SK-MEL-5 (cell line): ENCODE measurements at places on chromosomes 1 and 21.

DNA sequence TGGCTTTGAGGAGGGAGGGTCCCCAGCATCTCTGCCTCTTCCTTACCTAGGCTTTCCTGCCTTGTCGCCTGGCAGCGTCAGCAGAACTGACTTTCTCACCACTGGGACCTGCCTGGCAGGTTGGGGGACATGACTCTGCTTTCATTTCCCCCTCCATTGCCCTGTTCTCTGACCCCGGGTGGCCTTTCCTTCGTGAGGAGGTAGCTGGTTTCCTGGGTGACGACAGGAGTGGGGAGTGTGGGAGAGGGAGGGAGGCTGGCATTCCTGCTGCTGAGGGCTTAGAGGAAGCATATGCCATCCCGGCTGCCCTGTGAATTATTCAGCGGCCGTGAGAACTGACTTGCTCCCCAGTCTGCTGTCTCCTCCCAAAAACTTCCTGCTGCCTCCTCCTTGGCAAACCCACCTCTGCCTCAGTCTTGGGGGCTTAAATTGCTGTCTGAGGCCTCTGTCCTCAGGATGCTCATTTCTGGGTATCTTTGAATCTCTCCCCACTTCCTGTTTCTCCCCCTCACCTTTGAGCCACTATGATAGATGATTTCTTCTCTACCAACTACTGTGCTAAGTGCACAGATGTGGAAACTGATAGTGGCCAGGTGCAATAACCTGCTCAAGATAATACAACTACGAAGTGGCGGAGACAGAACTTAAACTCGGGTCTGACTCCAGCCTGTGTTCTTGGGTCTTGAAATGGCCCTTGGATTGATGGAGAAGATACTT, 182.0 kb upstream of the CSF3R start:
- DNase-seq, result no peak

GRCh38 chr1:54287176-54287650, 87.2 kb downstream of the MRPL37 start:
- DNase-seq, result peak; percentile 77

DNA sequence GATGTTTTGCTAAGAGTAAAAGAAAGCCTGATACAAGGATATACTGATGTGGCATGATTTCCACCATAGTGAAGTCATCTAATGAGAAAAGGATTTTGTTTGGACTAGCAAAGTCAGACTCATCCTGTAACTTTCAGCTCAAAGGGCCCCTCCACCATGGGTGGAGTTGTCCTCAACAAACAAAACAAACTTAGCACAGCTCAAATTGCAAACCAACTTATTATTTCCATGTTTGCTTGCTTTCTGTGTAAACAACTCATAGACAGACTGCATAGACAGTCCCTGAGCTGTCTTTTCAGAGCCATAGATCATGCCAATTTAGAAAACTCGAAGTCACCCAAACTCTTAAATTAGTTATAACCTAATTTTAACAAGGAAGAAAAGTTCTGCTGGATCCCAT, 69.4 kb upstream of the VAV3 start:
- DNase-seq, result no peak

DNA sequence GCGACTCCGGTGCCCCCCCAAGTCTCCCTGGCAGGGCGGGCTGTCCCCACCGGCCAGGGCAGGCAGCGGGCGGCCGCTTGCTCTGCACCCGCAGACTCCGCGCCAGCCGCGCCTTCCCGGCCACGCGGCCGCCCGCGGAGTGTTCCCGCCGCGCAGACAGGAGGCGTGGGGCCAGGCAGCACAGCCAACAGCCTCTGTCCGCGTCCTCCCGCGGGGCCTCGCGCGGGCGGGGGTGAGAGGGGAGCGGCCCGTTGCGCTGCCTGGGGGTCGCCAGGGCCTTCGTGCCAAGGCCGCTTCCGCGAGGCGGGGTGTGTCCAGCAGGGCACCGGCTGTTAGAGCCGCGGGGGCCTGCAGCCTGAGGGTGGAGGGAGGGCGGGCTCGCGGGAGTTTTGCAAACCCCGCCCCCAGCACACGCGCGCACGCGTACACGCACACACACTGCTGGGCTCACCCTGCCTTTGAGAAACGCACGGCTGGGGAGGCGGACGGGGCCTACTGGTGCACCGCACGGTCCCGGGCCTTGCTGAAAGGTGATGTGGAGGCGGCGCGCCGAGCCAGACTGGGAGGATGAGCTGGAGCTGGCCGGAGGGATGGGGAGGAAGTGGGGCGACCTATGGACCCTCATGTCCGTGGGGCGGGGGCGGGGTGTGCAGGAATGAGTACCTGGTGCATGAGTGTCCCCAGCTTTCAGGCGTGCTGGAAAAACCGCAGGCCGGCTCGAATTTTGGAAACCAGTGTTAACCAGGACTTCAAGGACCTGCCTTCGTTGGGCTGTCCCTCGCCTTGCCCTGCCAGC, 41.5 kb downstream of the KIAA1614 start:
- DNase-seq, result no peak

DNA sequence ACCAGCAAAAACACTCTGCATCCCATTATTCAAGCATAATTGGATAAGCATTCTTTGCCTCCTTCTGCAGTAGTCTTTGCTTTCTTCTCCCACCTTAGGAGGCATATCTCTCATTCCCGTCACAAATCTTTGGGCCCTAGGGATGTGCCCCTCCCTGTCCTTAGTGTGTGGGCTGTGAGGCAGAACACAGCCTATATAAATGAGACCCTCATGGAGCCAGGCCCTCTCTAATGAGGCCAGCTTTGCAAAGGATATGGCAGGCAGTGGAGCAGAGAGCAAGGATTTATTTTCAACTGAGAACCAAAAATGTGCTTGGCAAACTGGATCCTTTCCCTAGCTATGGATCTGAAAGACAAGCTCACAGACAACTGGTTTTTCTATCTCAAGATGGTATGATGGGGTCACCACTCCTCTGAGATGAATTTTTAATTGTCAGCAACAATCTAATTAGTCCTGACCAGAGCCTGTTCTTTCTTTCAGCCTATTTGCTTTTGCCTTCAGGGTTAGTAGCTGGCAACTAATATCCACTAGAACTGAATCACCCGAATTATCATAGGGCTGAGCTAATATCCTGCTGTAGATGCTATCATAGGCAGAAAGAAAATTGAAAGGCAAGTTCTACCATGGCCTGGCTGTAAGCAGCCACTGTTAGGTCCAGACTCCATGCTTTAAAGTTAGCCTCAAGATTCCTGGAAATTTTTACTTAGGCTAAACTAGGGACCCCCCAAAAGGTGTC, 134.2 kb downstream of the SYT2 start:
- no peak for DNase-seq

DNA sequence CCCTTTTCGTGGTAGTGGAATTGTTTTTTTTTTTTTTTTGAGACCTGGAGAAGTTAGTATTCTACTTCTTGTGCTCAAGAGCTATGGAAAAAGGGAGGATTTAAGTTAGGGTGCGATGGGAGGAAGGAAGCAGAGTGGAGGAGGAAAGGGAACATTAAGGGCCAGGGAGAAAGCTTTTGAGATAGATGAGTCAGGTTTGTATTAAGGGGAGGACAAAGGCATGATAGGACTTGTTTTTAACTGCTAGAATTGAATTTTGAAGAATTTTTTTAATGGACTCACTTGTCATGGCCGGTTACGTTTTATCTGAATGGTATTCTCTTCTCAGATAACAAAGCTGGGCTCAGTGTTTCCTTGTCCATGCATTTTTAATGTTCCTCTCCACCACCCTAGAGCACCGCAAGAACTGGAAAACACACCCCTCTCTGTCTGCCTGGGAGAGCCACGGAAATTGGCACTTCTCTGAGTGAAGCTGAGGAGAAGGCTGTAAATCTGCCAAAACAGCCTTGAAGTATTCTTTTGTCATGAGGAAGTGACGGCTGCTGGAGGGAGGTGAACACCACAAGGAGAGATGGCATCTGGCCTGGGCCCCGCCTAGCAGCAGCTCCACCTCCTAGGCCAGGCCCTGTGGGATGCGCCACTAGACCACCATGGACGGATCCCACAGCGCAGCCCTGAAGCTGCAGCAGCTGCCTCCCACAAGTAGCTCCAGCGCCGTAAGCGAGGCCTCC, 3.5 kb downstream of the NIPAL3 start:
- peak; percentile 91 for DNase-seq

DNA sequence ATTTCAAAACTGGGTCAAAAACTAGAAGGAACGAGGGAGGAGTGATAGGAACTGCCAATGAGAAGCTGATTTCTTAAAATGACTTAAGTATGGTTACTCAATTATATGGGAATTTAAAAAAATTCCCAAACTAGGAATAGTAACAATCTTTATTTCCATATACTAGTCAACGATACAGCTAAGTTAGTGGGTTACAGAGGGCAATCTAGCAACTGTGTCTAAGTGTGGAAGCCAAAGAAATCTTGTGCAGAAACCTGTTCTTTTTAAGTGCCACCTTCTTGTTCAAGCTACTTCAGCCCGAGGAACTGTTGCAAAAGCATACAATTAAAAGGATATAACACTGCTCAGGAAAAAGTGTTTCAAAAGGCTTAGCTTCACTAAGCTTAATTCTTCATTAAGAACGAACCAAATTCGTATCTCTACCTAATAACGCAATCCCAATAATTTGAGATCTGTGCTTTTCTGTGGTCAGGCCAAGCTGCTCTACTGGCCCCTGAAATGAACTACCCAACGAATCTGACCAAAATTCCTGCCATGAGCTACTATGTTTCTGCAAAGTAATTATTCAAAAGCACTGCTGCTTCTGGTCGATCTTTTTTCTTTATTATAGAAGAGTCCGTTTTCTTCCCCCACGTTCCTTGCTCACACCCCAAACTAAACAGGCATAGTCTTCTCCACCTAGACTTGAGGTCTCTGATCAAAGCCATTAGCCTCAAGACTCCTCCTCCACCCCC, 1.8 kb downstream of the USP24 start:
- DNase-seq, result no peak

GRCh38 chr1:201912832-201913231, 24.1 kb downstream of the SHISA4 start:
- no peak for DNase-seq

DNA sequence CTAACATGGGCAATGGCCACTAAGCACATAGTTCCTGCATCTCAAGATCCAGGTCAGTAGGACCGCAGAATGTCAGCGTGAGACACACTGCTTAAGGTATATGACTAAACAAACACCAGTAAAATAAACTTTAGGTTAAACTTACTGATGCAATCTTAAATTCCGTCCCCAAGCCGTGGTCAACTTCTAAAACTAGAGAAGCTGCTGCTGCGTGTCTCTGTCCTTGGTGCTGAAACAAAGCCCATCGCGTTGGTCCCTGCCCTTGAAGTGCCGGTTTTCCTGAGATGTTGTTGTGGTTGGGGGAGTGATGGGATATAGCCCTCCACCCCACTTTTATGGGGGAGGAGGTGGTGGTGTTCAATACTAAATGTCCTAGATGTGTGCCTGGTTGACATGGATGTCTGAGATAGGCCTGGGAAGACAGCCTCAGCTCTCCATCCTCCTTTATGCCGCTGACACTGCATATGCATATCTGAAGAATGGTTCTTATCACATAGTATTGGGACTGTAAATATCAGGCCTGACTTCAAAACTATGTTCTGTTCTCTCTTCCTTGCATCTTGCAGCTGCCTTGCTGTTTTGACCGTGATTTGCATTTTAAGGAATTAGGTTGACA, 72.0 kb upstream of the KCNA3 start:
- peak; percentile 28 for DNase-seq

- no peak for DNase-seq
Observed at GRCh38 chr1:16168622-16169360, 12.9 kb upstream of the EPHA2 start.

GRCh38 chr1:94093996-94094395, 27.0 kb downstream of the ABCA4 start:
- DNase-seq, result no peak
